ENCODE measurements at places on chromosomes 12 and 14.
A peak's percentile ranks its signal among the peaks of the same experiment; 100 is the strongest.

DNA sequence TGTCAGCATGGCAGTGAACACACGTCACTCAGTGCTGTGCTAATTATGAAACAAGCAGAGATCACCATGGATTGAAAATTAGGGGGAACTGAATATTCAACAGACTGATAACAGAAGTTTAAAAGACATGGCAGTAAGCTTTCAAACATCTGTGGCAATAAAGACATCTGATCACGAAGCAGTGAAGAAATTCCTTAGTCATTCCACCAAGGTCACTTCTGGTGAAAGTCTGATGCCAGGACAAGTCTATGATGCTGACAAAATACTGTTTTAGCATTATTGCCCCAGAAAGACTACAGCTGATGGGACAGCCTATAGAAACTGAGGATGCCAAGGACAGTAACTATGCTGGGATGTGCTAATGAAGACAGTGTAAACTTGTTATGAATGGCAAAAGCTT, 126.9 kb upstream of the RBM19 start:
- no peak for DNase-seq

DNA sequence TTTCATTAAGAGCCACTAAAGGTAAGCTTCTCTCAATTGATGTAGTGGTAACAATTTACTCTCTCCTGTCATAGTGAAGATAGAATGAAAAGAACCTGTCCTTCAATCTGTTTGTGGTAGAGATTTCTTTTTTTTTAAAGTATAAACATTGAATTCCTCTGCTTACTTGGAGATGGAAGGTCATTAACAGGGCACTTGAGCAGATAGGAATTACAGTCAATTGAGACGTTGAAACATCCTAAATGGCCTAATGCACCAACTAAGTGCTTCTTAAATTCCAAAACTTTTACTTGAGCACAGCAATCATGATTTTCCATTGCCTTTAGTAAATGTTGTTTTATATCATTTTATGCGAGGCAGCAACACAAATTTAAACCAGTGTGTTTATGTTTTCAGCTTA, 241.4 kb downstream of the FOXG1 start:
- no peak for DNase-seq

DNA sequence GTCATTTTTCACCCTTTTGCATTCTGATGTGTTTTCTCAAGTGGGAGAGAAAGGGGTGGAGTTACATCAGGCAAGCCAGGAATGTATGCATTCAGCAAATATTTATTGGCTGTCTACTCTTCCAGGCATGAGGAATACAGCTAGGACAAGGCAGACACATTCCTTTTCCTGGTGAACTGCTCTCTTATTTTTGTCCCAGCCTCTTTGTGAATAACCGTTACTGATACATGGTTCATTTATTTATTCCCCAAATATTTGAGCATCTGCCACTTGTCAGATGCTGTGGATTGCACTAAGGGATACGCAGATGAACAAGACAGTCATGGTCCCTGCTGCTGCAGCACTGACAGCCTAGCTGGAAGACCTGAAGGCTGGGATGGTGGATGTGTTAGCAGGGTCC, 6.1 kb downstream of the PELI2 start:
- DNase-seq, result no peak

GRCh38 chr14:87712396-87713090, 280.4 kb downstream of the GALC start:
- no peak for DNase-seq

- no peak for DNase-seq
Observed at GRCh38 chr12:7879246-7879645, 6.5 kb upstream of the SLC2A14 start.

GRCh38 chr12:121873216-121873569, 14.5 kb upstream of the HPD start:
- DNase-seq, result no peak

- DNase-seq, result peak; percentile 36
Observed at GRCh38 chr12:41277100-41277945, 89.2 kb downstream of the PDZRN4 start.

GRCh38 chr12:68904351-68904962, 28.5 kb downstream of the CPM start:
- DNase-seq, result no peak

- DNase-seq, result no peak
Observed at GRCh38 chr12:47851303-47851952, 31.7 kb upstream of the HDAC7 start.

DNA sequence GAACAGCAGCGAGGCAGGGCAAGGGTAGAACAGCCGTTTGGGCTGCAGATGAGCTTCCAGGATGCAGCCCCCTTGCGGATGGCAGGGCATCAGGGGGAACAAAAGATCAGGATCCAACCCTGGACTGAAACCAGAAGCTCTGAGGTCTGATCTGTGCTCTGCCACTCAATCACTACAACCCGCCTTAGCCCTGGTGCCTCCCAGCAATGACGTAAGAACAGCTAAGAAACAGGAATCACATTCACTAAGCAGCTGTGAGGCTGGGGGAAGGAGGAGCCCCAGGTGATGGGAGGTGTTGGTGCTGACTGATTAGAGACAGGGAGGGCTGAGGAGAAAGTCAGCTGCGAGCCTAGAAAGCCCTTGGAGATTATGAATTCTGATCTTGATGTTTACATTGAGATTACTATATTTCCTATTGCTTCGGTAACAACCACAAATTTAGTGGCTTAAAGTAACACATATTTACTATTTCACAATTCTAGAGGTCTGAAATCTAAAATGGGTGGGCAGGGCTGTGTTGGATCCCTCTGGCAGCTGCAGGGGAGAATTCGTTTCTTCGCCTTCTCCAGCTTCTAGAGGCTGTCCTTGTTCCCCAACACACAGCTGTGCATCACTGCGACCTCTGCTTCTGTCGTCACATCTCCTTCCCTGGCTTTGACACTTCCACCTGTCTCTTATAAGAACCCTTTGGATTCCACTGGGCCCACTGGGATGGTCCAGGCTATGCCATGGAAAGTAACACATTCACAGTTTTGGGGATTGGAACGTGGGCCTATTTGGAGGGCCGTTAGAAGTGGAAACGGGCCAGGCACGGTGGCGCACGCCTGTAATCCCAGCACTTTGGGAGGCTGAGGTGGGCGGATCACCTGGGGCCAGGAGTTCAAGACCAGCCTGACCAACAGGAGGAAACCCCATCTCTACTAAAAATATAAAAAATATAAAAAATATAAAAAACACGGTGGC, 6.1 kb upstream of the CD9 start:
- DNase-seq, result no peak

- DNase-seq, result no peak
Observed at GRCh38 chr14:61524211-61524806, 171.0 kb upstream of the HIF1A start.

GRCh38 chr12:12804011-12804410, 9.1 kb upstream of the DDX47 start:
- DNase-seq, result no peak

DNA sequence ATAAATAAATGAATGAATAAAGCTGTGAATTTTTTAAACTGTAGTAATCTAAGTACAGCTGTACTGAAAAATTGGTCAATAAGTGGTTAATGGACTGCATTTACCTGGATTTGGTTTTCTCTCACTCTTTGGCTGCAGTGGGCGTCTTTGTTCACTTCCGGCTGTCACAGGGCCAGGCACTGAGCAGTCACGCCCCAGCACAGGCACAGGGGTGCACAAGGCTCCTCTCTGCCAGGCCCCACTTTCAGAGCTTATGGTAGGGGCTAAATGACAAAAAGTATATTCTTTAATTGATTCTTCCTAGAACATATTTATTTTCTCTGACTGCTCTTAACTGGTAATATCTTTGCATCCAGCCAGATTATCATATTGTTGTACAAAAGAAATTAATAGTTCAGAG, 70.6 kb upstream of the DYNC1H1 start:
- DNase-seq, result no peak

Measured in GM13977 (cell line).